ENCODE measurements at places on chromosomes 13 and 19.

GRCh38 chr13:65488606-65489005 lies 1741.5 kb downstream of the PCDH9 start:
- DNase-seq = no peak

DNA sequence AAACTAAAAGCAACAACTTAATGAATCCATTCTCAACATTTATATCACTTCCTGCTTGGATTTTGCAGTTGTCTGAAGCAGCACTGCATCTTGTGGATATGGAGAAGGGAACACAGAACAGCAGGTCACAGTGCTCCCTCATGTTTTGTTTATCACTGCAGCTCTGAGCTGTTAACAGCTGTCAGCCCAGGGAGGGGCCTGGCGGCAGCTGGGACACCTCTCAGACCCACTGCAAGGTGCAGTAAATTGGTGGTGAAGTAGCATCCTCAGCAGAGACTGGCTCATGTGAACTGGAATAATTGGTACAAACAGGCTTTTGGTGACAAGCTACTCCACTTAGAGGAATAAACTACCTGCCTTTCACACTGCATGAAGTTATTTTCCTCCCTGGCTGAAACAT lies 170.4 kb downstream of the LIG4 start:
- no peak for DNase-seq

GRCh38 chr13:44435919-44436510 lies 62.4 kb downstream of the SERP2 start:
- no peak for DNase-seq

DNA sequence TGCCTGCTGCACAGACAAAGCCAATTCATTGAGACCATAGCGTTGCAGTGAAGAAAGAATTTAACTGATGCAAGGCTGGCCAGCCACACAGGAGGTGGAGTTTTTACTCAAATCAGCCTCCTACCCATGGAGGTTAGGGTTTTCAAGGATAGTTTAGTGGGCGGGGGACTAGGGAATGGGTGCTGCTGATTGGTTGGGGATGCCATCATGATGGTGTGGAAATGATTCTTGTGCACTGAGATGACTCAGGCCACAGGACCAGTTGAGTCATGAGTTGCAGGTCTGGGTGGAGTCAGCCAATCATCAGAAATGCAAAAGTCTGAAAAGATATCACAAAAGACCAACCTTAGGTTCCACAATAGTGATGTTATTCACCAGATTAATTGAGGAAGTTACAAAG lies 359.6 kb downstream of the FOXO1 start:
- DNase-seq = no peak

- DNase-seq = no peak
Measured at GRCh38 chr13:21232599-21232998, 56.1 kb downstream of the MRPL57 start.

All from stimulated activated CD4-positive, alpha-beta T cell treated with anti-CD3 and anti-CD28 coated beads, Interleukin-1b, Interleukin-23, amount 100 ng/mL, for 4 hours (primary cell).